Germinal center (tissue), 1 donor: ENCODE measurements at places on chromosomes 6 and 20.

DNA sequence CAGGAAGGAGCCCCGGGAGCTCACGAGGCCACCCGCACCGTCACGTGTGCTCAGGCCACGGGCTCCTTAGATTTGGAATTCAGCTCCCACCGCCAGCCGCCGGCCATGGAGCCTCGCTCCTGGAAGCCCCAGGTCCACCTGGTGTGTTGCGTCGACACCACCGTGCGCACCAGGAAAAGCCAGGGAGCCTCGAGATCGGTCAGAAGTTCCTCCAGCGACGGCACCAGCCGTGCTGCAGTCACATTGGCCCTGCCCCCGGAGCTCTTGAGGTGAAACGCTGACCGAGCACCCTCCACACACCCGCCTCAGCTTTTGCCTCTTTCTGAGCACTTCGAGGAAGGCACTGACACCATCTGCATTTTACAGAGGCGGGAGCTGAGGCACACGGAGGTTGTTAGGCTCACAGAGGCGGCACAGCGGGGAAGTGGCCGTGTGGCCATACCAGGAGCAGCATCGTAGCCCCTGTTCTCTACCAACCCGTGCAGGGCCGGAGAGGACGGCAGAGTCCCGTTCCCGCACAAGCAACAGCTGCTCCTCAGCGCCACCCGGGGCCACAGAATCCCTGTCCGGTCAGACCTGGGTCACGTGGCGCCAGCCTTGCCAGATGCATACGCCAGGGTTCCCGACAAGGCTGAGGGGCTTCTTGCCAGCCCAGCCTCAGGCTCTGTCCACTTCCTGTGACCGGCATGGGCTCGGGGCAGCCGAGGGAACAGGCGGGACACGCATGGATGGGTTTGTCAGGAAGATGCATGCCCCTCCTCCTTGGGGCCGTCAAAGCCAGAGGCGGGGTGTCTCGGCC is 7.6 kb downstream of the NKAIN4 start:
- DNase-seq = no peak

GRCh38 chr20:57570920-57571319 is 10.0 kb downstream of the PCK1 start:
- no peak for DNase-seq

- no peak for DNase-seq
Observed at GRCh38 chr6:150301846-150302519, 66.8 kb upstream of the IYD start.

DNA sequence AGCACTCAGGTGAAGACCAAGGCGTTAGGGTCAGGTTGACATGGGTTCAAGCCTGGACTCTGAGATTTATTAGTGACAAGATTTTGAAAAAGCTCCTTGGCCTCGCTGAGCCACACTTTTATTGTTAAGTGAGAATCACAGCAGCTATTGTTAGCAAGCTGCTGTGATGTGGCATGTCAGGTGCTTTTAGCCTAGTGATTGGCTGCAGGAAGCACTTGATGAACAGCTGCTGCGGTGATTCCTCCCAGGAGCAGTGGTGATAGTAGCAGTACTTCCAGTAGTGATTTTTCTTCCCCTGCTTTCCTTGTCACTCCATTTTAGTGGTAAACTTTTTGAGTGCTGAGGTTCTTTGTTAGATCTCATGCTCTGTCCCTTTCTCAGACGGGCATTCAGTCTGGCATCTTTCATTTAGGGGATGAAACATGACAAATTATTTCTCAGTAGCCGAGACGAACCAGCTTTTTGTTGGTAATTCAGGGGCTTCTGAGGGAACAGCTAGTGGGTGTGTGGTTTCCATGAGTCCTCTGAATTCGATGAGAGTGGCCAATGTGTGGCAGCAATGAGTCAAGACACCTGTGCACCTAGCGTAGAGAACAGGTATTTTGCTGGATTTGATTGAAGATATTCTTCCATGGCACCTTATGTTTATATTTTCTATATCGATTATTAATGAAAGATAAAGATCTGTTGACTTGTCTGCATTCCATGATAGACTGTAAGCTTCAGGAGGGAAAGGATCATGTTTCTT is 696.7 kb downstream of the DHX35 start:
- no peak for DNase-seq

- no peak for DNase-seq
Observed at GRCh38 chr20:916825-917224, 691 bp upstream of the ANGPT4 start.

DNA sequence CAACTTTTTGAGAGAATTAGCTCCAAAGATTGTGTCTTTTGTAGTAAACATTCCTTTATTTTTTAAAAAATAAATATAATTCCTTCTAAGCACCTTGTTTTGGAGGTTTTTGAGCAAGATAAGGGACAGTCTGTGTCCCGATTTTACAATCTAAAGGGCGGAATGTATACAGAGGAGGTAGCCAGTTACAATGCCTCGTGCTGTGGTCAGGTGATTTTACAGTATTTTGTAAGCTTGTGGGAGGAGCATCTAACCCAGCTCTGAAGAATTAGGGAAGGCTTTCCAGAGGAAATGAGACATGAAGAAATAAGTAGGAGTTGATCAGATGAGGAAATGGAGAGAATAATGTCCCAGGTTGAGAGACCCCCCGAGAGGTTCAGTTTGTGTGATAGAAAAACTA is 1.3 kb downstream of the HINT3 start:
- no peak for DNase-seq

DNA sequence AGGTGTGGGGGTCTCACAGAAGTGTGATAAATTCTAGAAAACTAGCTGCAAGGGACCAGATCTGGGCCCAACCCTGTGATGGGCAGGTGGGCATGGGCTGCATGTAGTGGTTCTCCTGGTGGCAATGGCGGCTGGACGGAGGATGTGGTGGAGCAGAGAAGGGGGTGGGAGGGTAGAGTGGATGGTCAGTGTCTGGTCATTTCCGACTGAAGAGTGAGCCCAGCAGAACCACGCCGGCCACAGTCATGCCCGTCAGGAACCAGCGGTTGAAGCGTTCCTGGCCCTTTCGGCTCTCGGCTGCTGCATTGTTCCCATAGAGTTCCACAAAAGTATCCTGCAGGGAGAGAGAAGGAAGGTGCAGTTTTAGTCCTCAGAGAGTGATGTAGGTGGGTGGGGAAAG is 28.0 kb downstream of the COX4I2 start:
- DNase-seq = no peak

DNA sequence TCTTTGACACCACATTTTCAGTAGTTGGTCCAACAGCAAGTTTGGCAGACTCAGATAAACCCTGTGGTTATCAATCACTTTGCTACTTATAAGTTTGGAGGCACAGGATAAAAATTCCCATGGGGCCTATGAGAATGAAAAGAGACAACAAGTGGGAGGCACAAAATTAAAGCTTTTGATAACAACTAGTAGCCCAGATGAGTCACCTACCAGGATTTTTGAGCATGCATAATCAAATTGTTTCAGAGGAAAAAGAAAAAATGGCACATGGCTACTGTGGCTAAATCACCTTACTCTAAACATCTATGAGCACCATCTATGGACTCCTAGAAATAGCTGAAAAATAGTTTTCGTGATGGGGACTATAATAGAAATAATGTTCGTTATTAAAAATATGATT is 40.8 kb upstream of the BMP5 start:
- no peak for DNase-seq
